ENCODE measurements at places on chromosomes 1 and 21.
A peak's percentile ranks its signal among the peaks of the same experiment; 100 is the strongest.

DNA sequence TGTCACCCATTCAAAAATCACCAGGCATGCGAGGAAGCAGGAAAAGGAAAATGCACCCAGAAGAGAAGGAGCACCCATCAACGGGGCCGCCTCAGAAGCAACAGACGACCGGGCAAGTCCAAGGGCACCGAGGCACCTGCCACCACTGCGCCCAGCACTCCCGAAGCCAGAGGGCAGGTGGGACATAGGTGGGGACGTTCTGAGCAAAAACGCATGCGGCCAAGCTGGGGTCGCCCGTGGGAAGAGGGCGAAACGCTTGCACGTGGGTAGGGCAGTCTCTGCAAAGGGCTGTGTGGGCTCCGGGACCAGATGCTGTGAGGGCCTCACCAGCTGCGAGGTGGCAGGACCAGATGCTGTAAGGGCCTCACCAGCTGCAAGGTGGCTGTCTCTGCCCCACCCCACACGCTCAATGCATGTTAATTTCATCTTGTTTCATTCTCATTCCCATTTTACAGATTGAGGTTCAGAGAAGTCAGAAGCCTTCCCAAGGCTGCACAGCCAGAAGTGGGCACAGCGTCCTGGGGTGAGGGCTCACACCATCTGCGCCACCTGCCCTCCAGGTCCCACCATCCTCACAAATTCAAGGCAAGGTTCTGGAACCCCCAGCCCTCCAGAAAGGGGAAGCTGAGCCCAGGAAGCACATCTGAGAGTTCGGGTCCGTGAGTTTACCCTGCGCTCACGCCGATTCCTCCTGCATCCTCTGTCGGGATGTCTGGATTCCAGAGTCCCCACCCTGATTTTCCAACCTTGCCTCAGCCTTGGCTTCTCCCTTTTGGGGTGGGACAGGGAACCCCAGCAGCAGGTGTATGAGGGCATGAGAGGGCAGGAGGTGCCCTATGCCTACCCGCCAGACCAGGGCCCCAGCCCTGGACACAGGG lies 8.2 kb upstream of the SAMD11 start:
- DNase-seq, result no peak

DNA sequence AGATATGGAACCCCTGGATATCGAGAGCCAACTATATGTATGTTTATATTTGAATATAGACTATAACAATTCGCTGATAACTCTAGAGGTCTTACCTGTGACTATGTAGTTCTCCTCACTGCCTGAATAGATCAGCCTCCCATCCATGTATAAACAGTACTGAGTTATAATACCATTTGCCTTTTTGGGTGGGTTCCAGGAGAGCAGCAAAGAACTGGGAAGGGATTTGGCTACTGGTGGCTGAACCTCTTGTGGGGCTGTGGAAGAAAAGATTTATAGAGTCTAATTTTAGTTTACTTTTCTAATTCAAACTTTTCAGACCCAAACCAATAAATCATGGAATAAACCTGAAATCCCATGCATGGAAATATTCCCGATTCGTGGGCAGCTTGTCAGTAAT lies 376.9 kb downstream of the USH2A start:
- no peak for DNase-seq

DNA sequence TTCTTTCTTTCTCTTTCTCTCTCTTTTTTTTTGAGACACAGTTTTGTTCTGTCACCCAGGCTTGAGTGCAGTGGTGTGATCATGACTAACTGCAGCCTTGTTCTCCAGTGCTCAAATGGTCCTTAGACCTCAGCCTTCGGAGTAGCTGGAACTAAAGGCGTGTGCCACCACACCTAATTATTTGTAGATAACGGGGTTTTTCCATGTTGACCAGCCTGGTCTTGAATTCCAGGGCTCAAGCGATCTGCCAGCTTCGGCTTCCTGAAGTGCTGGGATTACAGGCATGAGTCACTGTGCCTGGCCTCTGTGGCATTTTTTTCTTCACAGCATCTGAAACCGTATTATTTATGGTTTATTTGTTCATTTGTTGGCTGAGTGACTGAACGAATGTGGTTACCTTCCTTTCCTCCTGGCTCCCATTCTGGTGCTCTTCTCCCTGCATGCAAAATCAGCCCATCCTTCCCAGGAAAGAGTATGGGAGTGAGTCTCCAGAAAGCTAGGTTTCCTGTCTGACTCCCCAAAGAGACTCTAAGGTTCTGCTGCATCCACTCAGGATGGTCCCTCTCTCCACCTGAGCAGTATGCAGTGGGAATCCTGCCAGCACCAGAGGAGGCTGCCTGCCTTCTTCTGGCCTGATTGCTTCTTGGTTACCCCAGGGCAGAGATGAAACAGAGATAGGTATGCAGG lies 155.0 kb upstream of the BEND5 start:
- DNase-seq, result no peak

- DNase-seq, result peak; percentile 78
Measured at GRCh38 chr21:46183910-46184624, at the start of gene SPATC1L. TSS of gene SPATC1L (minus strand) at chr21:46184459. CDS start at chr21:46182816, 1,643 bp downstream.

- DNase-seq, result no peak
Measured at GRCh38 chr1:221878134-221878533, 136.2 kb upstream of the DUSP10 start.

DNA sequence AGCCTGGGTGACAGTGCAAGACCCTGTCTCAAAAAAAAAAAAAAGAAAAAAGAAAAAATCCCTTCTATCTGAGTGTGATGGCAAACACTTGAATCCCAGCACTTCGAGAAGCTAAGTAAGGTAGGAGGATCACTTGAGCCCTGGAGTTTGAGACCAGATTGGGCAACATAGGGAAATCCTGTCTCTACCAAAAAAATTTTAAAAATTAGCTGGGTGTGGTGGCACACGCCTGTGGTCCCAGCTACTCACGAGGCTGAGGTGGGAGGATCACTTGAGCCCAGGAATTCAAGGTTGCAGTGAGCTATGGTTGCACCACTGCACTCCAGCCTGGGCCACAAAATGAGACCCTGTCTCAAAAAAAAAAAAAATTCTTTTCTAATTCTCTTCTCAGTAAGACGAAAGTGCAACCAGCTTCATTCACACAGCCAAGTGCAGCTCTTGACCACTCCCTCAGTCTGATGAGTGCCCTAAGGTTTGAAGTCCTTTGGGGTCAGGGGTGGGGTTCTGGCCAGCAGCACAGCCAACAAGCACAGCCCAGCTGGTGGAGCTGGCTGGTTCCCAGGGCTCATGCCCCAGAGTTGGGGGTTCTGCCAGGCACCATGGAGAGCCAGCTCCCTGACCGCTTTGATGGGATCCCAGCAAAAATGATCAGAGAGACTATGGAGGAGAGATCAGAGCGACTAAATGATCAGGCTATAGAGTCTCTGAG lies 8.0 kb downstream of the SLC2A5 start:
- no peak for DNase-seq

DNA sequence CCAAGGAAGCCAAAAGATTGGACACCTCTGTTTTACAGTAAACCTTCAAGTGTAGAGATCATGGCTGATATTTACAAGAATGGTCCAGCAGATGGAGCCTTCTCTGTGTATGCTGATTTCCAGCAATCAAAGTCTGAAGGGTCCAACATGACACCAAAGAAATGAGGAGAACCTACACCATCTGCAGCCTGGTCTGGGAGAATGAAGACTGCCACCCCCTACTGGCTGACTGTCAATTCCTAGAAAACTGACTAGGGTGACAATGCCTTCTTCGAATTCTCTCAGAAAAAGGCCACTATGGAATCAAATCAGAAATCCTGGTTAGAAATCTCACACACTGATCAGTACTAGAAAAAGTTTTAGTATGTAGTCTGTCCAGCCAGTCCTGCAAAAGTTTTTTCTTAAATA lies 83.3 kb downstream of the CDC42BPA start:
- peak; percentile 56 for DNase-seq

DNA sequence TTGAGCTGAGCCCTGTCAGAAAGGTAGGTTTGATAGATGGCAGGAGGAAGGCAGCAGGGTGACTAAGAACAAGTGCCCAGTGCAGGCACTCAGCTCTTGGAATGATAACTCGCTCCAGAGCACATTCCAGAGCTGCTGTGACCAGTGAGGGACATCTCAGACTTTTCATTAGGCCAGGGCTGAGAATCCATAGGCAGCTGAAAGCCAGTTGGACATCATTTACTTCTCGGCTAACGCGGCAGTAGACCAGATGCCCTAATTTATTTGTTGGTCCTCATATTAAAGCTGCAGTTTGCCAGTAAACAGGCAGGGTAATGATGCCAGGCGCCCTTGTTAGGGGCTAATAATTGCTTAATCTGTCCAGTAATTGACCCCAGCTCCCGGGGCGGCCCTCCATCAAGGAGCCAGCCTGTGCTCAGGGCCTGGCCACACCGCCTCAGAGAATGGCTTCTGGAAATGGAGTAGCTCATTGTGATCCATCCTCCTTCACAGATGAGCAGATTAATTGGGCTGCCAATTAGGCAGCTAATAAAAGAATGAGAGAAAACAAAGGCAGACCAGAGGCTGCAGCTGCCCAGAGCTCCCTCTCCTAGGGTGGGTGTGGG lies 122.0 kb downstream of the BEND5 start:
- DNase-seq, result no peak

DNA sequence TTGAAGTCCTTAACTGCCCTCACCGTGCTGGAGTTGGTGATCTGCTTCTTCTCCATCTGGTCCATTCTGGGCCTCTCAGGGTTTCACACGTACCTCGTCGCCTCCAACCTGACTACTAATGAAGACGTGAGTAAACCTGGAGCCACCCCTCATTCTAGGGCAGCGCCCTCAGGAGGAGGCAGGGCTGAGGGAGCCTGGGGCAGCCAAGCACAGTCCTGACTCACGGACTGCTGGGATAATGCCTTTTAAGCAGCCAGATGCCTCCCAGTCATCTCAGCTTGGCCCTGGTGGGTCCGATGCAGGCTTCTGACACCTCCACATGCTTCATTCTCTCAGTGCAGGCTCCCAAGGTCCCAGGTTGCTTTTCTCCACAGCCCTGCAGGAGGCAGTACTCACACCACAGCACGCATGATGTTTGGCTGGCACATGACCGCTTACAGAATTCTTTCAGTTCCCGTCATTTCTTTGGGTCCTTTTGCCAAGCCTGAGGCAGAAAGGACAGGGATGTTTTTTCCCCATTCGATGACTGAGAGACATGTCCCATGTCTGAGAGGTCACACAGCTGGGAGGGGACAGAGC lies 11.8 kb upstream of the SFN start:
- no peak for DNase-seq

DNA sequence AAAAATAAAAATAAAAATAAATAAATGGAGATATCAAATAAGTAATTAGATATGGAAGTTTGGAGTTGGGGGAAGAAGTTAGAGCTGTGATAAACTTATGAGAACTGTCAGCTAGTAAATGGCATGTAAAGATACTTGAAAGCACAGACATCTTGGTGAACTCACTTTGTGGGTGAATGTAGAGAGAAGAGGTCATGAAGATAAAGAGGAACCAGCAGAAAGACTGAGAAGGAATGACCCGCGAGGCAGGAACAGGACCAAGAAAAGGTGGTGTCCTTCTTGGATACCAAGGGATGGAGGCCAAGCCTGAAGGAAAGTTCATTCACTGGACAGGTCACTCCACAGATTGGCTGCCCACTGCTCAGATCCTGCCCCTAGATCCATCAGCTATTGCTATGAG lies 4.7 kb upstream of the CAPZB start:
- no peak for DNase-seq

DNA sequence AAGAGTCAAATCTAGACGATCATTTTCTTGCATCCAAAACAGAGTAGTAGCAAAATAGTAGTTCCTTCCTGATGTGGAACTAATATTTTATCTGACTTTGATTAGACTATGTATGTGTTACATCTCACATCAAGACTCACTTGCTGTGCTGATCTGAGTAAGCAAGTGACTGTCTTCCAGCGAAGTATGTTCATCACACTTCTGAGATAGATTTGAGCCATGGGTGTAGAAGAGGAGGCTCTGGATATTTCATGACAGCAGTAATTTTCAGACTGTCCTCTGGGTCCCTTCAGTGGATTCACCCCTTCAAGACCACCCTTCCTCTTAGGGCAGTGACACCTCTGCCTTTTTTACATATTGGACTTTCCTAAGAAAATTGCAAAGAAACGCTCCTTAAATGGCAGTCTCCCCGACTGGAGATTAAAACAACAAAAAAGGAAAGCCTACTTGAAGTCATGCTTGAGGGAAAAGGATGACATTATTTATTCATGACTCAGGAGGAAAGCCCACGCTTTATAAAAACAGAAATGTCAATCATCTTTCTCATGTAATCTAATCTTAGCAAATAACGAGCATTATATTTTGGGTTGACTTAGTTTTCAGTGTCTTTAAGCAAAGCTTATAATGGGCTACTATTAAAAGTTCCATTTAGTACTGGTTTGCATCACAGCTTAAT lies 22.8 kb downstream of the ATP1B1 start:
- no peak for DNase-seq

DNA sequence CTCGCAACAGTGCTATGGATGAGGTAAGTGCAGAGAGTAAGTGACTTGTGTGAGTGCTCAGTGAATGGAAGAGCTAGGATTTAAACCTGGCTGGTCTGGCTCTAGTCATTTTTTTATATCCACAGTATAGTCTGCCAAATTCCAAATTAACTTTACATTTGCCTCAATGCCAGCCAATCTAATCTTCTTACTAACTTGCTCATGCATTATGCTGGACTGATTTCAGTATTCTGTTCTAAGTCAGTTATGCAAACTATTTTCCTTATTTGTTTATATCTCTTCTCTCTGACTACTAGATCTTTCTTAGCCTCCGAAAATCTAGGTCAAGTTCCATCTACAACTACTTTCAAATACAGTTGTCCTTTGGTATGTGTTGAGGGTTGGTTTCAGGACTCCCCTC lies 133.3 kb downstream of the XPR1 start:
- no peak for DNase-seq

GRCh38 chr1:119679223-119679622 lies 31.2 kb upstream of the ZNF697 start:
- DNase-seq, result no peak

GRCh38 chr1:76481672-76482071 lies 385.6 kb upstream of the ST6GALNAC5 start:
- DNase-seq, result no peak

- DNase-seq, result no peak
Measured at GRCh38 chr1:154219541-154219940, 1.2 kb upstream of the UBAP2L start.

GRCh38 chr1:76715474-76715873 lies 151.8 kb upstream of the ST6GALNAC5 start:
- DNase-seq, result no peak

Data from iPS-NIHi11 (cell line).